AG08395 (cell line): ENCODE measurements at places on chromosomes 5 and 9.

DNA sequence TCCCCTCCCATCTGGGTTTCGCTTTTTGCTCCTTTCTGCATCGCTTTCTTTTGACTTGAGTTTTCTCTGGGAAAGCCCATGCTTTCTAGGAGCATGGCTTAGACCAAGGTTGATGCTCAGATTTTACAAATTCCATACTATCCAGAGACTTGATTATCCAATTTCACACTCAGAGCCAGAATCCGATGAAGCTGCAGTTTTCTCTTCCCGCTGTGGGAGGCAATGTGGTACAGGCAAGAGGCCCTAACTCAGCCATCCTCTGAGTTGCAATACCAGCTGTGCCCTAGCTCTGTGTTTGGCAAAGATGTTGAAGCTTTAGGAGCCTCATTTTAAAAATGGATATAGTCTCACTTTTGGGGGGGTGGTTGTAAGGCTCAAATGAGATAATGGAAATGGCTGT, 85.1 kb downstream of the BRINP1 start:
- DNase-seq, result peak; percentile 13

DNA sequence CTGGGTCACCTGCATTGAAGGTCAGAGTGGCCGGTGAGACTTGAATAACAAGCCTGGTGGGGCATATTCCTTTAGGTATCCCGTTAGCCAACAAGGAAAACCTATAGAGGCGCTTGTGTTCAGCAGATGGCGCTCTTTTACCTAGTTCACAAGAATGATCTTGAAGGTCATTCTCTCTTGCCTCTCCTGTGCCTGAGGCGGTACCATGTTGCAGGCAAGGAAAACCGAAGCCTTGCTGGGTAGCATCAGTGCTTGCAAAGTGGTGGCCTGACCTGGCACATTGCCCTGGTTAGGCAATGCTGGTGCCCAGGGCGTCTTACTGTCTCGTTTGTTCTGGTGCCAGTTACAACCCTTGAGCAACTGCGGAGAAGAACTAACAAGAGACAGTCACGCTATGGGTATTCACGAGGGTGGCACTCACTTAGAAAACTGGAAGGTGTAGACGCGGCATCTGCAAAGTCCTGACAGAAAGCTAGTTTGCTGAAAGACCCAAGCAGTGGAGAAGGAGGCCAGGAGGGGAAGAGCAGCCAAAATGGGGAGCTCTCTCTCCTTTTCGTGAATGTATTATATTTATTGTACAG, 56.7 kb downstream of the AOPEP start:
- peak; percentile 78 for DNase-seq

DNA sequence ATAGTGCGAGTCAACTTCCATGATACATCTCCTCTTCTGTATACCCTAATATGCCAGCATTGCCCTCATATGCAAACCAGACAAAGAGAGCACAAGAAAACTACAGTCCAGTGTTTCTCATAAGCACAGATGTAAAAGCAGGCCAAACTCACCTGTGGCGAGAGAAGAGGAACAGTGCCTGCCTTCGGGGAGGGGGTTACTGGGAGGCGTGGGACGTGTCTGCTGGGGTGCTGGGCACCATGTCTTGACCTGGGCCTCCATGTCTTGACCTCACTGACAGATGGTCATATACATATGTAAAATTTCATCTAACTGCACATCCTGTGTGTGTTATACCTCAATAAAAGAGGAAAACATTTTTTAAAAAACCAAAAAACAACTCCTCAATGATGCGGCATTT, 159.3 kb upstream of the PPP1R26 start:
- DNase-seq, result no peak

GRCh38 chr5:67013719-67014118, 182.9 kb downstream of the CD180 start:
- no peak for DNase-seq

DNA sequence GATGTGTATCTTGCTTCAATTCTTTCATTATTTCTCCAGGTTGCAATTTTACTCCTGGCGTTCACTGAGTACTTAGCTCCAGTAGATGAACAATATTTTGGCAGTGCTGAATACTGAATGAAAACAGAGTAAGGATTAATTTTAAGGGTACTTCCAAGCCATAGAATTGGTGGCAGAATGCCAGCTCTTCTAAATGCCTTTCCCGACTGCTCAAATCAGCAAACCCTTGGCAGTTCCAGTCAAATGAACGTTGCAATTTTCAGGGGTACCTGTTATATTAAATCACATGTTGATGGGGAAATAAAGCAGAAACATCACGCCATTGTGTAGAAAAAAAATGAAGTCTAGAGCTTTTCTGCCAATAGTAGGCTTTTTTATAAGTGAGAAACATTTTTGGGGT, 282.4 kb upstream of the RPS23 start:
- DNase-seq, result no peak

DNA sequence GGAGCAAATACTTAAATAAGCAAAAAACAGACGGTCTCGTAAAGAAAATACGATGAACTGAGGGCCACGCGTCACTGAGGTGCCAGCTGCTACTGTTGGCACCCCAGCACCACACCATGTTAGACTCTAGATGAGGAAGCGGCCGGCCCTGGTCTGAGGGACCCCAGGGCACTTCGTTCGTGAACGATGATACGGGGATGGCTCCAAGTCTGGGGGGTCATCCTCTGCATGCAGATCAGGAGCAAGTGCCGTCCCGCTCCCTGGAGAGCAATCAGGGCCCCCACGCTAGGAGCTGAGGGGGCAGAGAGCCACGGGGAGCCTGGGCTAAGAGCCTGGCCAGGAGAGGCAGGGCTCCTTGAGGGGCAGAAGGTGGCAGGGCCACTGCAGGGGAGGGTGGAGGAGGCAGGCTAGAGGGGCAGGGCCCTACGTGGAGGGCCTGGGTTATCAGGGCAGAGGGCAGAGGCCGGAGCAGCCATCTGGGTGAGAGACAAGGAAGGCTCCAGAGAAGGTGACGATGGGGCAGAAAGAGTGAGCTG, 24.1 kb downstream of the SARDH start:
- DNase-seq, result no peak
